Activated T-helper 1 cell treated with anti-CD3 and anti-CD28 coated beads, Interleukin-12 subunit alpha, Interleukin-12 subunit beta, Interleukin-2, Interleukin-4 antibody, amounts not matched to agents 30 ng/mL and 10 ng/mL and 1 ng/mL, durations not matched to agents 14 hours and 24 hours and 36 hours (primary cell): ENCODE measurements at places on chromosomes 2 and 18.

- H3K36me3 ChIP-seq = no peaks in the 10 kb centered on the region
- no peak overlapping the region for H3K27ac ChIP-seq
- peaks cover 2% of the 10 kb centered on the region for H3K27me3 ChIP-seq
- H3K4me3 ChIP-seq = no peak overlapping the region
- DNase-seq = no peak
Measured at GRCh38 chr2:147916067-147916466, 71.2 kb downstream of the ACVR2A start.

- no peaks in the 10 kb centered on the region for H3K4me1 ChIP-seq
- H3K27ac ChIP-seq = no peak overlapping the region
Measured at GRCh38 chr2:196558497-196558896, 81.0 kb upstream of the CCDC150 start.

- peaks cover 15% of the 10 kb centered on the region for H3K4me1 ChIP-seq
- H3K27me3 ChIP-seq = peaks cover 14% of the 10 kb centered on the region
- peaks cover 7% of the 10 kb centered on the region for H3K36me3 ChIP-seq
- peak overlapping the region; percentile 91 for H3K4me3 ChIP-seq
- H3K27ac ChIP-seq = peak overlapping the region; percentile 70
Measured at GRCh38 chr2:148875387-148876051, 492 bp downstream of the KIF5C start.

GRCh38 chr18:48075707-48076093 is 145.2 kb upstream of the SMAD2 start:
- no peak for DNase-seq
- no peaks in the 10 kb centered on the region for H3K36me3 ChIP-seq
- no peak overlapping the region for H3K27ac ChIP-seq

DNA sequence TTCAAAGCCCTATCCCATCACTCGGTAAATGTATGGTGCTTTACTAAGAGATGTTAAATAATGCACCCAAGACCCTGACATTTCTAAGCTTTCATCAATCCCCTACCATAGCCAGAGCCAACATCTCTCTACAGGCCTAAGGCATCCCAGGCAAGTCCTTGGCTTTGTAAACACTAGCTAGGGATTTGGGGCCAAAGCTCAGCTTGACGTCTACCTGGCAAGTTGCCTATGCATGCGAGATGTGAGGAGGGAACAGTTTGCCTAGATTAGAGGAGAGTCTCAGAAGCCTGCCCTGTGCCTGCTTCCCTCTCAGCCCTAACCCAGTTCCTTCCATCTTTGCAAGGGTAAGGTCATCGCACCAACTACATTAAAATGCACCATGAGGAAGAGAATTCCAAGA is 221.5 kb upstream of the NCKAP5 start:
- no peak overlapping the region for H3K4me3 ChIP-seq
- no peaks in the 10 kb centered on the region for H3K4me1 ChIP-seq
- DNase-seq = no peak
- no peaks in the 10 kb centered on the region for H3K27me3 ChIP-seq
- H3K36me3 ChIP-seq = no peaks in the 10 kb centered on the region

DNA sequence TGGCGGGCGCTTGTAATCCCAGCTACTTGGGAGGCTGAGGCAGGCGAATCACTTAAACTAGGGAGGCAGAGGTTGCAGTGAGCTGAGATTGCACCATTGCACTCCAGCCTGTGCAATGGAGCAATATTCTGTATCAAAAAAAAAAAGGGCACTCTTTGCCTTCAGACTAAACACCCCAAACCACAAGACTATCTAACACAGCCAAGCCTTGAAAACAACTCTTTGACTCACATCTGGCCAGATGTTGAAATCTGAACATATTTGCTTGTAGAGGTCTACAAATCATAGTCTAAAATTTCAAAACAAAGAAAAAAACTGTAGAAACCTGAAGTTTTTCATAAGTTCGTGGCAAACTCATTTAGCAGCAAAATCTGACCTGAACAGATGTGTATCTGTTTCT is 94.9 kb downstream of the FAM161A start:
- H3K27ac ChIP-seq = no peak overlapping the region
- H3K27me3 ChIP-seq = peaks cover 3% of the 10 kb centered on the region
- H3K36me3 ChIP-seq = peaks cover 1% of the 10 kb centered on the region

GRCh38 chr2:182522405-182522896 is 95.6 kb upstream of the PDE1A start:
- no peak overlapping the region for H3K27ac ChIP-seq
- no peak overlapping the region for H3K4me3 ChIP-seq
- no peaks in the 10 kb centered on the region for H3K36me3 ChIP-seq

DNA sequence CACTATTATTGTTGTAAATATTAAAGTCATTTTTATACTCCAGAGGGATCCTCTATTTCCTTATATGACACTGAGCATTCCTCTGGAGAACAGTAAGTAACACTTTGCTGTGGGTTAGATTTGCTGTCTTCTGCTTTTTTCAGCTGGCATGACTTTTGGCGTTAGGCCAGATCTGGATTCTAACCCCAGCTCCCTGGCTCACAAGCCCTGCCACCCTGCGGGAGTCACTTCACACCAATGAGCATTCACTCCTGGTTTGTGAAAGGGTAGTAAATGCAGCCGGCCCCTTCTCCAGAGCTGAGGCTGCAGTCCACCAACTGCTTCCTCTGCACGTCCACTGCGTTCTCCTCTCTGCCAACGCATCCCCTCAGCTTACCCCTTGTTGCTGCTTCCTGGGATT is 373.8 kb upstream of the RAB6C start:
- DNase-seq = no peak
- no peaks in the 10 kb centered on the region for H3K4me1 ChIP-seq
- no peaks in the 10 kb centered on the region for H3K36me3 ChIP-seq
- no peak overlapping the region for H3K27ac ChIP-seq
- H3K27me3 ChIP-seq = no peaks in the 10 kb centered on the region
- H3K4me3 ChIP-seq = no peak overlapping the region

- no peak overlapping the region for H3K27ac ChIP-seq
- H3K36me3 ChIP-seq = peaks cover 1% of the 10 kb centered on the region
- H3K27me3 ChIP-seq = no peaks in the 10 kb centered on the region
- no peak overlapping the region for H3K4me3 ChIP-seq
- H3K4me1 ChIP-seq = no peaks in the 10 kb centered on the region
Measured at GRCh38 chr2:39448169-39448502, 11.1 kb upstream of the MAP4K3 start.

GRCh38 chr18:48037481-48038271 is 107.2 kb upstream of the SMAD2 start:
- H3K36me3 ChIP-seq = no peaks in the 10 kb centered on the region
- H3K4me1 ChIP-seq = no peaks in the 10 kb centered on the region
- no peaks in the 10 kb centered on the region for H3K27me3 ChIP-seq
- no peak for DNase-seq
- no peak overlapping the region for H3K27ac ChIP-seq
